ENCODE measurements at places on chromosomes 1 and 21.

DNA sequence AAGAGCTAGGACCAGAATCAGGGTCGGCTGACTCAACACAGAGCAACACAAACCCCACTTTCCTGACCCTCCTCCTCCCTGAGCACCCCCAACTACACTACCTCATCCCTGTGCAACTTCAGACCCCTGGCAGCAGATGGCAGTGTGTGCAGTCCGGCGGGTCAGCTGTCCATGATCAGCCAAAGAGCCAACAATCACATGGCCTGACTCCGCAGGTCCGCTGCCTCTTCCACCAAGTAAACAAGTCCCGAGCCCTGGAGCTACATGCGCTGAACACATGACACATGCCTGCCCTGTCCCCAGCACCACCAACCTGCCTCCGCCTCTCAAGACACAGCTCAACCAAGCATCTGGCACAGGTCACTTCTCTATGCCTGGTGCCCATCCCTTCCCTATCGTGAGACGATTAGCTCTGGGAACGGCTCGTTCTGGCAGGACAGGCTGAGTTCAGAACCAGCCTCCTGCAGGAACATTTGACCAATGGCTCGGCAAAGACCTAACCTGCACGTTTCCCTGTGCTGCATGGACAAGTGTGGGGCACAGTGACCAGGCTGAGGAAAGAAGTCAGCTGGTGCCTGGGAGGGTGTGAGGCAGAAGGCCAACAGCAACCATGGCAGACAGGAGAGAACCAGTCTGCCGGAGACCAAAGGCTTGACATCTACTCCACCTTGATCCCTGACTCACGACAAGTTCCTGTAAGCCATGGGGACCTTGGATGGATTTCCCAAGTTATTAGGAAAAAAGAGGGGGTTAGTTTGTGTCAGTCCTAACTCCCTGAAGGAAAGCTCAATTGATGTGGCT lies 60.3 kb downstream of the CD46 start:
- peaks cover 19% of the 10 kb centered on the region for H3K4me1 ChIP-seq
- no peak overlapping the region for H3K4me3 ChIP-seq
- no peaks in the 10 kb centered on the region for H3K27me3 ChIP-seq
- DNase-seq = no peak

- DNase-seq = no peak
- no peak overlapping the region for H3K4me3 ChIP-seq
- peaks cover 76% of the 10 kb centered on the region for H3K36me3 ChIP-seq
- no peaks in the 10 kb centered on the region for H3K4me1 ChIP-seq
Measured at GRCh38 chr1:53262000-53262399, 23.7 kb upstream of the MAGOH start.

- H3K27ac ChIP-seq = no peak overlapping the region
- DNase-seq = no peak
- H3K4me3 ChIP-seq = no peak overlapping the region
- H3K27me3 ChIP-seq = no peaks in the 10 kb centered on the region
- H3K36me3 ChIP-seq = no peaks in the 10 kb centered on the region
Measured at GRCh38 chr1:189644970-189645369, 832.7 kb downstream of the BRINP3 start.

- H3K27ac ChIP-seq = no peak overlapping the region
- no peaks in the 10 kb centered on the region for H3K4me1 ChIP-seq
- no peaks in the 10 kb centered on the region for H3K36me3 ChIP-seq
- H3K27me3 ChIP-seq = no peaks in the 10 kb centered on the region
- no peak for DNase-seq
Measured at GRCh38 chr1:108627256-108627655, 33.6 kb downstream of the HENMT1 start.

Measured in spinal cord (tissue), 10 donors.